ENCODE measurements at places on chromosomes 13 and 19.

DNA sequence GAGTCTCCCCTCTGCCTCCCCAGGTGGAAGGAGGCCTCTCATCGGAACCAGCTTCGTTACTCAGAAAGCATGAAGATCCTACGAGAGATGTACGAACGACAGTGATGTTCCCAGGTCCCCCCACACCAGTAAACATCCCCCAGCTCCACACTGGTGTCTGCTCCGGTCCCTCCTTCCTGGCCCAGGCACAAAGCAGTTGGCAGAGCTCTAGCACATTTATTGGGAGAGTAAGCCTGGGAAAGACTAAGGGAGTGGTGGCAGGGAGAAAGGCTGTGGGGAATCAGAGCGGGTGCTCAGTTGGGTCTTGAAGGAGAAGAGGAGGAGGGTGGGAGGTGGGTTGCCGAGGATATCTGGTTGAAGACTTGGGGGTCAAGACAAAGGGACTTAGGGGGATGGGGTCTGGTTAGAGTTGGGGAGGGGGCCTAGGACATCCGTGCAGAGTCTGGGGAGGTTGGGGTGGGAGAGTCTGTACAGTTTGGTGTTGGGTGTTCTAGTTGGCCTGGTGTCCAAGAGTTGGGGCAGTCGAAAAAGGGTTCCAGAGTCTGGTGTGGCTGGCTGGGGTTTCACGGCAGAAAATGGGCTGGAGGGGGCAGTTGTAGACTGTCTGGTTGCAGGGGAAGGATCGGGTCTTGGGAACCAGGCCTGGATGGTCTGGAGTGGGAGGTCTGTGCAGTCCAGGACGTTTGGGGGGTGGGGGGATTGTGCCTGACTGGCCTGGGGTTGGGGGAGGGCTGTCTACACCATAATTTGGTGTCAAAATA lies 2.3 kb downstream of the HSPB6 start:
- DNase-seq, result no peak

DNA sequence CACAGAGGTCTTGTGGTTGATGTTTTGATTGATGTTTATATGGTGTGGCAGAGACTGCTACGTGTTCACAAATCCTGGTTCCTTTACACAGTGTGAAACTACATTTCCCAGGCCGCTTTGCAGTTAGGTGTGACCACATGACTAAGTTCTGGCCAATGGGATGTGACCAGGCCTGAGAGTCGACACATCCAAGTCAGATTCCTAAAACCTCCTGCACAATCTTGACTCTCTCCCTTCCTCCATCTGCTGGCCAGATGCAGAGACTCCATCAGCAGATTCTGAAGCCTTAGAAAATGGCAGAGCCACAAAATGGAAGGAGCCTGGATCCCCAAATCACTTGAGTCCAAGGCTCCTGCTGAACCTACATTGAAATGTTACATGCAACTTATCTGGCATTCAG lies 12.6 kb downstream of the CD37 start:
- DNase-seq, result no peak

DNA sequence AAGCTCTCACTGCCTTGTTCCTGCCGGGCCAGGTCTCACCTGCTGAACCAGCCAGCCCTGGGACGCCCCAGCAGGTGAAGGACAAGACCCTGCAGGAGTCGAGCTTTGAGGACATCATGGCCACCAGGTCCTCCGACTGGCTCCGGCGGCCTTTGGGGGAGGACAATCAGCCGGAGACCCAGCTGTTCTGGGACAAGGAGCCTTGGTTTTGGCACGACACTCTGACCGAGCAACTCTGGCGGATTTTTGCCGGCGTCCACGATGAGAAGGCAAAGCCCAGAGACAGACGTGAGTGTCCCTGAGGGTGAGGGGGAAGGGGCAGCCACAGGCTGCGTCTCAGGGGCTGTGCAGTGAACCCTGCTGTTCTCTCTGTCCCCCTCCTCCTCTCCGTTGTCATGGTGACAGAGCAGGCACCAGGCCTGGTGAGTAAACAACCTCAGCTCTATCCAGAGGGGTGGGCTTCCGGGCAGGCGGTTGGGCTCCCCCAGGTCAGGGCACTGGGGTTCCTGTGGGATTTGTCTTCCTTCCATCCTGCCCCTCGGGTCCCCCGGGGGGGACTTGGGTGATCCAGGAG lies 9.7 kb downstream of the TLE6 start:
- no peak for DNase-seq

- no peak for DNase-seq
Measured at GRCh38 chr19:35845215-35846037, 6.9 kb downstream of the NPHS1 start.

GRCh38 chr19:39444598-39445195 lies 685 bp upstream of the SUPT5H start:
- DNase-seq, result no peak

DNA sequence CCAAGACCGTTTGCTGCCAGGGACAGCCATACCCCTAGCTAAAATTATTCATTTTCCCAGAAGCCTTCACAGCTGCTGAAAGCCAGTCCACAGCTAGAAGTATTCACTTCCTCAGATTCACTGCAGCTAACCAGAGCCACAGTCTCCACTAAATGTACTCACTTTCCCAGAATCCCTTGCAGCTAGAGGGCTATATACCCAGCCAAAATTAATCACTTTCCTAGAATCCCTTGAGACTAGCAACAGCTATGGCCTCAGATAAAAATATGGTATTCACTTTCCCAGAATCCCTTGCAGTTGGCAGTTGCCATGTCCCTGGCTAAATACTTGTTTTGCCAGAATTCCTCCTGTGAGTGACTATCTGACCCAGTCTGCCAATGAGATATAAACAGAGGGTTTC lies 13.8 kb upstream of the MEIS3 start:
- no peak for DNase-seq

- DNase-seq, result no peak
Measured at GRCh38 chr13:45737571-45738017, 35.5 kb downstream of the CBY2 start.

DNA sequence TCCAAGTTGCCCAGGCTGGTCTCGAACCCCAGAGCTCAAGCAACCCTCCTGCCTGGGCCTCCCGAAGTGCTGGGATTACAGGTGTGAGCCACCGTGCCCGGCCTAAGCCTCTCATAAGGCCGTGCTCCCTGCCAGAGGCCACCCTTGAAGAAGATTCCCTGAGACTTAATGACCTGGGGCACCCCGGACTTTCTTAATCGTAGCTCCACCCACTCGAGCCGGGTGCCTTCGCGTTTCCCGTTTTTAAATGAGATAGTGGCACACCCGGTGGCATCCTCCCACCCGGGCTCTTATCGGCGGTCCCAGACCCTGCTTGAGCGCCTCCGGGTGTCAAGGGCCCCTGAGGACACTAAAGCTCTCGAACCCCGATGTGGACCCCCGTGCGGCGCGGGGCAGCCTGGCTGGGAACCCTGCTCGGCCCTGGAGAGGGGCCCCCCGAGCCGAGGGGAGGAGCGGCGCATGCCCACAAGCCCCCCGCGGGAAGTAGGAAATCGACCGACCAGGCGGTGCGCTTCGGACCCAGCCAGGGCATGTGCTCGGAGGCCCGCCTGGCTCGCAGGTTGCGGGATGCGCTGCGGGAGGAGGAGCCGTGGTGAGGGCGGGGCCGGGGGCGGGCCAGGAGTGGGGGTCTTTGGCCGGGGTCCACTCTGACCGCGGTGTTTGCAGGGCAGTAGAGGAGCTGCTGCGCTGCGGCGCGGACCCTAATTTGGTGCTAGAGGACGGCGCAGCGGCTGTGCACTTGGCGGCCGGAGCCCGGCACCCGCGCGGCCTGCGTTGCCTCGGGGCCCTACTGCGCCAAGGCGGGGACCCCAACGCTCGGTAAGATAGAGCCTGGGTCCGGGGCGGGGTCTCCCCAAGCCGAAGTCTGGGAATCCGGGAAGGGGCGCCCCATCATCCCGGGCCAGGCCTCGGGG lies at the start of gene ANKLE1:
Gene ANKLE1, plus strand, starts transcription at position 511 of the 914 bp plus-strand sequence. Its CDS starts 20 bp downstream, at position 531.
- DNase-seq, result no peak

GRCh38 chr19:4781801-4782200 lies 9.7 kb upstream of the FEM1A start:
- DNase-seq, result no peak

DNA sequence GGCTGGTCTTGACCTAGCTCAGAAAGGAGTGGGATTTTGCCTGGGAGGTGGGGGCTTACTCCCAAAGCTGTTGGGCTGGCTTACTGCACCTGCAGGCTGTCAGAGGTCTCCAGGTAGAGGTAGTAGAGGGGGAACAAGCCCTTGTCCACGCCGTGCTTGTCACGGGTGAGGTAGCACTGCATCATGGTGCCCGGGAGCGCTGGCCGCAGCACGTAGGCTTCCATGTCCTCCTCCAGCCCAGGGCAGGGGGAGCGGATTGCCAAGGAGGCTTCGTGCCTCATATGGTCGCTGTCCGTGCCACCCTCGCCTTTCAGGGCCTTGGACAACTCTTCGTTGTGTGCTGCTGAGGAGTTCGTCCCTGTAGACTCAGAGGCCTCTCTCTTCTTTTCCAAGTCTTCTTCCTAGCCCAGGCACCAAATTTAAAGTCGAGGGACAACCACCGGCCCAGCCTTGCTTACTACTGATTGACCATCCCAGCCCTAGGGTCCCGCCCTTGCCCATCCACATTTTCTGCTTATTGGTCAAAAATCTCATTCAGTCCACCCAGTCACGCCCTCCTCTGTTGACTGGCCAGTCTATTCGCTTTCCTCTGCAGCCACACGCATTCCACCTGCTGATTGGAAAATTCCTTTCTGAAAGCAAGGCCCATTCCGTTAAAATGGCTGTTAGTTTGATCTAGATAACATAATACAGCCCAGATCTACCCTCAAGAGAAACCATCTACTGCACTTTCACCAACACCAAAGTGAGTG lies 10.5 kb downstream of the TULP2 start:
- no peak for DNase-seq

DNA sequence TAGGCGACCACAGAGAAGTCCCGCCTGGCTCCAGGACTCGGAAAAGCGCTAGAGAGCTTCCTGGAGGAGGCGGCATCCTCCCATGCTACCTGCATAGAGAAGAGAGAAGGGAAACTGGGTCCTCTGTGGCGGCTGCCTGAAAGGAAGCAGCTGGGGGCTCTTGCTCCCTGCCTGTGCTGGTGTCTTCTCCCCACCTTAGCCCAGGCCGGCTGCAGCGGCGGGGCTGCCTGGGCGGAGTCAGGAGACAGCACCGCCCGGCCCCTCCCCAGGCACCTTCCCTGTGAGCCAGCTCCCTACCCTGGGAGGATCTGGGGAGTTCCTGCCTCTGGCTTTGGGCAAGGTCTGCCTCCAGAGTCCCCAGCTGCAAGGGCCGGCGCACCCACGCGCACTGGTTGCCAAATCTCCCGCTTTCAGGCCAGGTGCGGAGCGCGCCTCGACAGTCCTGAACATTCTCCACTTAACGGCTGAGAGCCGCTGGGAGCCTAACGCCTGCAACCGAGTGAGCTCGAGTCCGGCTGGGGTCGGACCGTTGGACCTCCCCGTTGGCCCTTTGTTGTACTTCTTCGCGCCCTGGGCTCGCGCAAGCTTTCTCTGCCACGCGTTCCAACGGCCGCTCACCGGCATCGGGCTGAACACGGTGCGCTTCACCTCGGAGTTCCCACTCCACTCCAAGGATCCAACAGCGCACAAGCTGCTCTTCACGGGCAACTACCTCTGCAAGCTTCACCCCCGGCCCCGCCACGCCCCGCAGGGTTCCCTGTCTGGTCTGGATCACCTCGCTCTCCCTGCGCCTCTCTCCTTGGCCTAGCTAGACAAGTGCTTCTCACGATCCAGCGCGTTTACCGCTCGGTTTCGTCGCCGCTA lies 21.8 kb upstream of the ZNF30 start:
- no peak for DNase-seq

GRCh38 chr13:87925006-87925405 lies 253.8 kb downstream of the SLITRK5 start:
- no peak for DNase-seq

DNA sequence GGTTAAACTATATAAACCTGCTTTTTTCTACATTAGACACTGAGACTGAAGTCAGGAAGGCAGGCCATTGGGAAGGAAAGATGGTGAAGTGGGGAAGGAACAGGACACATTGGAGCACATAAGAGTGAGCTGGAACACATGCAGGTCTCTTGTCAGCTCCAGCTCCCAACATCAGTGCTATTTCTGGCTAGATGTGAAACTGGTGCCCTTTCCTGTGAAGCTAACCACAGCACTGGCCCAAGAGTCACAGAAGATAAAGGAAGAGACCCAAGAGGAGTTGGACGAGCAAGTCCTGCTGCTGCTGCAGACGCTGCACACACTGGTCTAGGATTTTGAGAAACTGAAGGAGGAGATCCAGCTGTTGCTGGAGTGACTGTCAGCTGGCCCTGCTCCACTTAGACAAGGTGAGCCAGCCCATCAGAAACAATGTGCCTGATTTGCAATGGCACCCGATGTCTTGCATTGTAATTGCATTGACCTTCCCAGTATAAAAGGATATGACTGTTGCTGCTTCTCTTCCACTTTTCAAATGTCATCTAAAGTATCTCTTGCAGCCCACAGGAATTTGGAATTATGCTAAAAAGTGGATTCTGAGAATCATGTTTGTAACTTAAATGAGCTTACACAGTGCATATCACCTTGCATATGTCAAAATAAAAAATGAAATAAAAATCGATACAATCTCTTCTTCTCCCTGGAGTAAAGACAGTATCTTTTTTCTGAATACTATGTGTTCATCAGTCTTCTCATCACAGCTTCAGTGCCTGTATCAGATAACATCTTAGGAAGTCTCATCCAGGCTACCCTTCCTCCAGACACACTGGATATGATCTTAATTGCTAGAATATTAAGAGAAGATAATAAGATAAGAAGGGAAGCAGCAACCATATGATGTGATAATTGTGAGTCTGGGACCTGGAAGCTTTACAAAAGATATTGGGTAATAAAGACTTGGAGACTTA lies 230.7 kb upstream of the SPRY2 start:
- no peak for DNase-seq

DNA sequence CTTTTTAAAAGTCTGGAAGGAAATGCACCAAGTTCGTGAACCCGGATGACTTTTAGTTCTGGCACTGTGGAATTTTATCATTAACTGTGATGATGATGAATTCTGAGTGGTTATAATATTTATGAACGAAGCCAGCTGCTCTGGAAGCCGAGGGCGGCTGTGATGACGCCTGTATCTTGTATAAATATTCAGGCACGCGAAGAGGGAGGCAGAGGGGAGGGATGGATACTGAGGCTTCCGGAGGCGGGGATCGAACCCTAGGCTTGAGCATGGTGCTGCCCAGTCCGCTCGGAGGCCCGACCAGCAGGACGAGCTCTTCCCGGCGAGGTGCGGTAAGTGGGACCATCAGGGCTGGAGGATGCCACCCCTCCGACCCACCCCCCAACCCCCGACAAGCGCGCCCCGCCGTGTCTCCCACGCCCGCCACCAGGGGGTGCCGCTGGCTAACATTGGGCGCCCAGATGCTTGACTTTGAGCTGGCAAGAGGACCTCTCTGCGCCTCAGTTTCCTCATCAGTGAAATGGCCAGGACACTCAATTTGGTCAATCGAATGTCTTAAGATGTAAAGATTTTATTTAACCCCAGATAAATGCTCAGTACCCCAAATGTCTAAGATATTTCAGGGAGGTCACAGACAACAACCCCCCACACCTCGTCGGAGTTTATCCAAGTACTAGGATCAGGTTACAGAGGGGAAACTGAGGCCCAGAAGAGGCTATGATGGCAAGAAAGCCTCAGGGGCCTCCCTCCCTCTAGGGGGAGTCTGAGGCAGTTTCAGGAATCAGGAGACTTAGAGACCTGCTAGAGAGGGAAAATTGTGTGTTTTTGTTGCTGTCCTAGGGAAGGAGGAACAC lies 4.5 kb upstream of the RAB3A start:
- no peak for DNase-seq

- no peak for DNase-seq
Measured at GRCh38 chr13:67505376-67505775, 275.2 kb upstream of the PCDH9 start.

- DNase-seq, result no peak
Measured at GRCh38 chr13:90717451-90717936, 630.0 kb upstream of the MIR17HG start.

Measured in posterior cingulate gyrus (tissue), 11 donors.